ENCODE measurements at places on chromosomes 3 and 15. TPM values are rescaled to one million over a fixed set of nuclear protein-coding genes. Genes with fewer than 3 reads are reported as not detected.

Gene LOXL1
- total RNA-seq = 0.70 TPM

Gene ATP13A3
- 28.6 TPM for total RNA-seq

Gene DPPA2
- total RNA-seq = not detected

Gene IFT57
- 41.0 TPM for total RNA-seq

Gene SPTSSB
- total RNA-seq = not detected

Gene CIB2
- total RNA-seq = 28.1 TPM

Gene FAM107A
- 0.41 TPM for total RNA-seq

Gene MAGEL2
- not detected for total RNA-seq

Gene SLC15A2
- total RNA-seq = 0.12 TPM

Gene DUOXA2
- not detected for total RNA-seq

Gene FBXO40
- total RNA-seq = not detected

Gene KBTBD8
- 0.44 TPM for total RNA-seq

Gene SH3GL3
- 0.25 TPM for total RNA-seq

Gene ARGFX
- total RNA-seq = not detected

Gene DAZL
- total RNA-seq = not detected

Gene GPR62
- not detected for total RNA-seq

Gene XCR1
- total RNA-seq = not detected

Gene FRMD4B
- 0.85 TPM for total RNA-seq

Gene CNTN6
- total RNA-seq = not detected

Gene FEZF2
- total RNA-seq = not detected

Gene DLL4
- total RNA-seq = 2.9 TPM

Gene GRK7
- total RNA-seq = 0.02 TPM

Gene FOXB1
- total RNA-seq = not detected

Gene CHRM5
- total RNA-seq = 0.06 TPM

Gene RMDN3
- 22.3 TPM for total RNA-seq

Gene MESP1
- 7.2 TPM for total RNA-seq

Gene ECE2
- total RNA-seq = not detected

Gene NR2E3
- total RNA-seq = 0.34 TPM

Gene XRN1
- 3.3 TPM for total RNA-seq

Gene ATP8B4
- total RNA-seq = 1.0 TPM

Gene DUSP7
- 20.8 TPM for total RNA-seq

Gene TNK2
- 27.4 TPM for total RNA-seq

Gene CNTN4
- not detected for total RNA-seq

Gene BCHE
- total RNA-seq = 1.1 TPM

Gene SNX22
- 1.2 TPM for total RNA-seq

Gene FMN1
- total RNA-seq = 0.46 TPM

Gene GABRG3
- total RNA-seq = 0.43 TPM

Gene ENTPD3
- total RNA-seq = 0.03 TPM

Gene DNASE1L3
- 0.08 TPM for total RNA-seq

Gene SLC30A4
- total RNA-seq = 1.7 TPM

Gene MESP2
- 0.52 TPM for total RNA-seq

Gene OR5K2
- total RNA-seq = not detected

Gene C3orf80
- total RNA-seq = 0.92 TPM

Gene MYL3
- 0.07 TPM for total RNA-seq

Gene SEMA7A
- 1.6 TPM for total RNA-seq

Gene TRPM1
- not detected for total RNA-seq

Gene IL5RA
- not detected for total RNA-seq

Gene ASB14
- total RNA-seq = not detected

Gene THBS1
- total RNA-seq = 91.7 TPM

Gene AP3B2
- total RNA-seq = 0.68 TPM

Gene GOLGA6B
- total RNA-seq = not detected

Gene TF
- total RNA-seq = 1.2 TPM
